HEK293T (cell line): ENCODE measurements at places on chromosomes 4 and X.
A peak's percentile ranks its signal among the peaks of the same experiment; 100 is the strongest.

DNA sequence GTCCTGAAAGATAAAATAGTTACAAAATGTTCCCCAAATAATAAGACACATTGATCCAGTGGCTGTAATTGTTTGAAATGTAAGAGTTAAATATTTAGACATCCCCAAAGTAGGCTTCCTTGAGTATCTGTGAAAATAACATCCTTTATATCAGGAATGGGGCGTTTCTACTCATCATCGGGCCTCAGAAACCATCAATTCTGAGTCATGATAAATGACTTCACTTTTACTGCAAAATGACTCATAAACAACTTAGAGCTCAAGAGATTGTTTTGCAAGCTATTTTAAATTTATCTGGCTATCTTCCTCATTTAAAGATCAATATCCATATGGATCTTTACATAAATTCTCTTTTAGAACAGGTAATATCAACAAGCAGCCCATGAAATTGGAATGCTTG, 369.4 kb upstream of the CNKSR2 start:
- DNase-seq = no peak

GRCh38 chr4:153710681-153711080, 26.6 kb downstream of the TLR2 start:
- no peak for DNase-seq

- no peak for DNase-seq
Observed at GRCh38 chr4:184722798-184723197, 11.1 kb downstream of the CENPU start.

DNA sequence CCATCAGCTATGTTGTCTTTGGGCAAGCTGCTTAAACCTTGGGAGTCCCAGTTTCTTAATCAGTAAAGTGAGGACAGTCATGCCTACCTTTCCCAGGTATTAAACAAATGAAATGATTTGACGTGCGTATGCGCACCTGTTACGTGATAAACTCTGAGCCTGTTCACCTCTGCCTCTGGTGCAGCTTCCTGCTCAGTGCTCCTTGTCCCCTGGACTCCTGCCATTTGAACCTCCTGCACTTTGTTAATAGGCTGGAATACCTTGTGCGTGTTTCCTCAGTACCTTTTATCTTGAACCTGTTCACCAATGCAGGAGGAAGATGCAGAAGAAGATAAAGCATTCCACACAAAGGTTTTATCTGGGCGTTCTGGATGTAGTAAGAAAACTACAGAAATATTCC, 211.9 kb downstream of the CEP135 start:
- DNase-seq = no peak

- DNase-seq = peak; percentile 30
Observed at GRCh38 chrX:18146954-18147353, 73.7 kb downstream of the BEND2 start.

DNA sequence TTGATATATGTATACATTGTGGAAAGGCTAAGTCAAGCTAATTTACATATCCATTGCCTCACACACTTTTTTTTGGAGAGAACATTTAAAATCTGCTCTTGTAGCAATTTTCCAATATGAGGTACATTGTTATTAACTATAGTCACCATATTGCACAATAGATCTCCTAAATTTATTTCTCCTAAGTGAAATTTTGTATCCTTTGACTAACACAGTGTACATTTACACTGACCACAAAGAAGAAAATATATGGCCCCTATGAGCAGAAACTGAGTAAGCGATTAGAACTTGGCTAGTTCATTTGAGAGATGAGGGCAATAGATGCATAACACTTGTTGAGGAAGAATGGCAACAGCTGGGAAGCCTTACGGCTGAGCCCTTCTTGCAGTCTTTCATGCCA, 20.3 kb upstream of the GUCY1B1 start:
- no peak for DNase-seq

DNA sequence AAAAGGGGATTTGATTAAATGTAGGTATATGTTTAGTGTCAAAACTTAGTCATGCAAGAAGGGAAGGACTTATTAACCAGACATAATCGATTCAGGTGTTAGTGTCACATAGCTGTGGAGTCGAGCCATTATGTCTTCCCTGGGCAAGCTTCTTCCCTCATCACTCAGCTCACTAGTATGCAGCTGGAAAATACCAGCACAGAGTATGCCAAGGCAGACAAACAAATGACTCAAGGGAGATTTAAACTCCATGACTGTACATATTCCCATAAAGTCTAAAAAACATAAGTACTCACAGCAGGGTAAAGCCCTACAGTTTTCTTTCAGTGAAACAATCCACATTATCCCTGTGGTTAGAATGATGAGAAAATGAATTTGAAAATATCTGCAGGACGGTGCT, 304.5 kb downstream of the CBLL2 start:
- DNase-seq = no peak

DNA sequence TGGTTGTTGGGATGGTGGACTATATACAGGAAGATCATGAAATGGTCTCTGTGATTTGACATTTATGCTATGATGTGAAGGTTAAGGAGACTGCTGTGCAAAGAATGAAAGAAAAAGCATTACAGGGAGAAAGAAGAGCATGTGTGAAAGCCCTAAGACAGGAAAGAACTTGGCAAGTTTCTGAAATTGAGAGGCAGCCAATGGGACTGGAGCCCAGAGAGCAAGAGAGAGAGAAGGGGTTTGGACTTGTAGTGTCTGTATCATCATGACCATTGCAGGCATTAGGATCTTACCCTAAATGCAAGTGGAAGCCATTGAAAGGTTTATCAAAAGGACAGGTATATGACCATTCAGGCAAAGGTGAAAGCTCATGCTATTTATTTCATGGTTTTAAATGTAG, 147.1 kb downstream of the NAA11 start:
- DNase-seq = no peak

- DNase-seq = no peak
Observed at GRCh38 chrX:145292218-145292617, 44.9 kb downstream of the SPANXN1 start.

GRCh38 chr4:86896596-86896995, 4.4 kb upstream of the C4orf36 start:
- DNase-seq = no peak

DNA sequence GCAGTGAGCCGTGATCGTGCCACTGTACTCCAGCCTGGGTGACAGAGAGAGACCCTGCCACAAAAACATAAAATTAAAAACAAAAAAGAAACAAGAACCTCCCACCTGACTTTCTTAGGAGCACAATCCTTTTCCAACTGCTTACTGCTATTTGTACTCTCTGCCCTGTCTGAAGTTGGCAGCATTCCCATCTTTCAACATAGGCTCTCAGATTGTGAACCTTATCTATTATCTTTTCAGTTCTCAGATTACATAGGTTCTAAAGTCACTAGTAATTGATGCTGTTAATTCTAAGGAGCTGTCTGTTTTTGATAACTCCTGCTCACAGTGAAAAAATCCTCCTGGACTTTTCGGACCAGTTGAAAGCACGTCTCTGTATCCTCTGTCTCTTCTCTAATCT, 812.2 kb upstream of the CT83 start:
- DNase-seq = no peak

DNA sequence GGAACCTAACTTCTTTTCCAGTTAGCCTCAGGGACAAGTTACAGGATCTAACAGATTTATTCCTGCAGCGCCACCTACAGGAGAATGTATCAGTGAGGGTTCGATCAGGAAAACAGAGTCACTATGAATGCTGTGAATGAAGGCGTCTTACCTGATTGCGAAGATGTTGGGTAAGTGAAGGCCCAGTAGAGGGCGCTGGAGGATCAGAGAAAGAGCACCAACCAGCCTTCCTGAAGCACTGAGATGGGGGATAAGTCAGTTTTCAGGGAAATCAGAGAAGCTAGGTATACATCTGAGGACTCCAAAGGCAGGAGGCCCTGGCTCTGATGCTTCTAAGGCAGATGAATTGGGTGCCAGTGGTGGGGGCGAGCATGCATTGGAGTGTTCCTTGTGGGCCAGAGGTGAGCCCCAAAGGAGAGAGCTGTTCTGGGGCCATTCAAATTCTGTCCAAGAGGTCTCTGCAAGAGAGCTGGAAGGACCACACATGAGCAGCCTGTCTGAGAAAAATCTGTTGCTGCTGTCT, 169.9 kb upstream of the AADAT start:
- DNase-seq = peak; percentile 74

DNA sequence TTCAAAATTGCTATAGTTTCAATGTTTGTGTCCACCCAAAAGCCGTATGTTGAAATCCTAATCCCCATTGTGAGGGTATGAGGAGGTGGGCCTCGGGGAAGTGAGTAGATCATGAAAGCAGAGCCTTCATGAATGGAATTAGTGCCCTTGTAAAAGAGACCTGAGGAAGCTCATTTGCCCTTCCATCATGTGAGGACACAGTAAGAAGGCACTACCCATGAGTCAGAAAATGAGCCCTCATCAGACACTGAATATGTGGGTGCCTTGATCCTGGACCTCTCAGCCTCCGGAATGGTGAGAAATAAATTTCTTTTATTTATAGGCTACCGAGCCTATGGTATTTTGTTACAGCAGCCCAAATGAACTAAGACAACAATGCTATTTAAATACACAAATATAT, 57.7 kb upstream of the EFHC2 start:
- DNase-seq = no peak

GRCh38 chr4:101651778-101652177, 138.8 kb upstream of the BANK1 start:
- DNase-seq = no peak

DNA sequence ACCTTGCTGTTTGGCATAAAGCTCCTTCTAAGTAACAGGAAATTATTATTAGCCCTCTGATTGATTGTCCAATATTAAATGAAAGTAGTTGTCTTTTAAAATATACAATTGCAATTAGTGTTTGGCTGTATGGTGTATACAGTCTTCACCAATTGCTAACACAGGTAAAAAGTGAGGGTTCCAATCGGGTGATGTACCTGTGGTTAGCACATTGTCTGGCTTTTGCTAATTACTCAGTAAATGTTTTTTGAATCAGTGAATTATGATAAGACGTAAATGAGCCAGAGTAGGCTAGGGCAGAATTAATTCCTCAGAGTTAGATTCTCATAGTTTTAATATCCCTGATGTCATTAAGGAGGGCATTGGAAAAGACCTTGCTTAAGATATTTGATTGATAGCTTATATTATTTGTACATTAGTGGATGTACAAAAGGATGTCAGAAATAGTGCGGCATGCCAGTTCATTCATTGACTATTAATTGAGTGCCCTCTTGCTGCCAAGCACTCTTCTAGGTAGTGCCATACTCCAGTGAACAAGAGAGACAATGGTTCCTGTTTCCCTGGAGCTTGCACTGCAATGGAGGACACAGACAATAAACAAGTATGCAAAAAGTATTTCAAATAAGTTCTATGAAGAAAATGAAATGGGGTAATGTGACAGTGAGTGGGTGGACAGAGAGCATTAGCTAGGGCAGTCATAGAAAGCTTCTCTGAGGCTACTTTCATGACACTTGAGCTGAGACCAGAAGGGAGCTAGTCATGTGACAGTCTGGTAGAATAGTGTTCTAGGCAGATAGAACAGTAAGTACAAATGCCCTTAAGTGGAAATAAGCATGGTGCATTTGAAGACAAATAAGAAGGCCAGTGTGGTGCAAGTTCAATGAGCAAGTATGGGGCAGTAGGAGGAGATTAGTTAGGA, 205.9 kb upstream of the CASK start:
- DNase-seq = no peak

GRCh38 chr4:61200916-61201526, 895 bp downstream of the ADGRL3 start:
- DNase-seq = peak; percentile 42

- no peak for DNase-seq
Observed at GRCh38 chr4:94486372-94486801, 34.6 kb downstream of the PDLIM5 start.

GRCh38 chr4:182093431-182093831, 149.8 kb upstream of the TENM3 start:
- no peak for DNase-seq

DNA sequence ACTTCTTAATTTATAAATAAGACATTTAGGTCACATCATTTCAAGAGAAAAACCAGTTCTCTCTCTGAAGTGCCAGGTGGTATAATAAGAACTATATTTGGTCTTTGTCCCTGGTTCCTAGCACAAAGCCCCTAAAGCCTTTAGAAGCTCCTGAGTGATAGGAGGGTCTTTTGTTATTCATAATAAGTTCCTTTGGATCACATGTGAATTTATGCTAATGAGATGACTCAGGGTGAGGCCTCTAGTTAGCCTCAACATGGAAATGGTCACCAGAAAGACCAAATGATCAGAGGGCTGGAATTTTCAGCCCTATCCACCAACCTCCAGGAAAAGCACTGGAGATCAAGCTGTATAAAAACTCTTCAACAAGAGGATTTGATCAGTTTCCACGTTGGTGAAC, 68.1 kb upstream of the BLTP1 start:
- DNase-seq = no peak

DNA sequence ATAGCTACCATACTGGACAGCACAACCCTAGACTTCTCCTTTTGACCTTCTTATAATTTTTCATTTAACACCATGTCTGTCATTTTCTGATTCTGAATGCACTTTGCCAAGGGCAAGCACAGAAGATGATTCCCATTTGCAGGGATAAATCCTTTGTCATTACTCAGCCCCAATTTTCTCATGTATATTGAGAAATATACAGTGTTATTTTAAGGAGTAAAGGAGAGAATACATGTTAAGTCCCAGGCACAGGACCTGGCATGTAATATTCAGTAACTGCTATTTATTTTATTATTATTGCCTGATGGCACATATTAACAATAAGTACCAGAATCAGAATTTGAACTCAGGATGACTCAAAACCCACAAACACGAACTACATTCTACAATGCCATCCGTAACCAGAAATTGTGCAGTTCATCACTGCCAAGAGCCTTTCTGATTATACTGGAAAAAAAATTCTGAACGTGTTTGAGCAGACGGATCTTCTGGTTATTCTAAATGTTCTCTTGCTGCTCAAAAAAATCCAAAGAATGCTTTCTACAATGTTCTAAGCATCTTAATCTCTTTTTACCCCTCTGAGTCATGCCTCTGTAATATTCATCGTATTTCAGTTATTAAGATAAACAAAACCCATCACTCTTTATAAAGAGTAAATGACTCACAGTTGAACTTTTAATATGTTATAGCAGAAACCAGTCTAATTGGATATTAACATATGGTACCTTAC, 170.0 kb downstream of the MID1 start:
- DNase-seq = no peak

DNA sequence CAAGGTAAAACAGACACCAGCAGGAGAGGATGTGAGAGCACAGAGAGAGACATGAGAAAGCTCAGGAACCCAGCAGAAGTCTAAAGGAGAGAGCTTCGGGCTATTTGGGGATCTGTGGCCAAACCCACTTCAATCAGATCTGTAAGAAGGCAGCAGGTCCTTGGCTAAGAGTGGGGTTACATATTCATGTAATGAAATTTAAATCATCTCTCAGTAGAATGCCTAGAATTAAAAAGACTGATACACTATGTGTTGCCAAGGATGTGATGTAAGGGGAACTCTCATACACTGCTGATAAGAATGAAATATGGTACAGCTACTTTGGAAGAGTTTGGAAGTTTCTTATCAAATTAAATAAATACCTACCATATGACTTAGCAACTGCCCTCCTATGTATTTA, 35.8 kb downstream of the PDE5A start:
- no peak for DNase-seq

DNA sequence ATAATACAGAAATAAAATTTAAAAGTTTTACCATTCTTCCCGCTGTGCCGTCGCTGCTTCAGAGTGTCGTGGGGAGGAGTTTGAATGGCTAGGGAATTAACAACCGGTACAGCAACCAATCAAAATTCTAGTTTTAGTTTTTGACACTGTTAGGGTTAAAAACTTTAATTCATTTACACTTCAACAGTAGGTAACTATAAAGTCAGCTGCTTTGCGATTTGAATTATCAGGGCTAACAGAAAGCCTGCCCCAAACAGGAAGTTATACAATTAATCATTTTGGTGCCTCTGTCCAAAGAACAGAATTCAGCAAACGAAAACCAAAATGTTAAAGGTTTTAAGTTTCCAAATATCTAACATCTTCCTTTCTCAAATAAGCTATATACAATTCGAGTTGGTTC, 2.3 kb downstream of the HNRNPD start:
- peak; percentile 15 for DNase-seq
